H54 (cell line): ENCODE measurements at places on chromosomes 13 and 19.

- DNase-seq, result no peak
These were observed 45.0 kb downstream of the RASA3 start for GRCh38 chr13:114087430-114087829.

- no peak for DNase-seq
These were observed 7.5 kb downstream of the RINL start for GRCh38 chr19:38870612-38871011.

GRCh38 chr19:1109032-1109551 is 5.3 kb downstream of the GPX4 start:
- no peak for DNase-seq

GRCh38 chr19:1153891-1154730 is 20.0 kb downstream of the SBNO2 start:
- DNase-seq, result no peak

DNA sequence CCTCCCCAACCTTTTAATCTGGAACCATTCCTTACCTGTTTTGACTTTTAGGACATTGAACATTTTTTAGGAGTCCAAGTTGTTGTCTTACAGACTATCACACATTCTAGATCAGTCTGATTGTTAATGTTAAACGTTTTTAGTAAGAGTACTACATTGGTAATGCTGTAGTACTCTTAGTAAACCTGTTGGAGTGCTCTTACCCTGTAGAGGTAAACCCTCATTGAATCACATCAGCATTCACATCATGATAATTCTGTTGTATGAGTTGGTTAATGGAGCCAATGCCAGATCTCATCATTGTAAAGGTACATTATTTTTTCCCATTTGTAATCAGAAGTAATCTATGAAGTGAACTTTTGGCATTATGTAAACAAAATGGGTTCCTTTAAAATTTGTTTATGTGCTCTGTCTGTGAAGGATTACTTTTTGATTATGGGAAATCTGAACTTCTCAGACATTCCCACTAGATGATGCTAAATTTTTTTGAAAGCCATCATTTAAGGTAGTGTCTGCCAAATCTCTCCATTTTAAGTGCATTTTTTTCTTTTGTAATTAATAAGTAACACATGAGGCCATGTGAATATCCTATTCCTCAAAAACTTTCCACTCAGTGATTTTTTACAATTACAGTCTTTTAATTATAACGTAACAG is 55.2 kb downstream of the VWA8 start:
- DNase-seq, result no peak

DNA sequence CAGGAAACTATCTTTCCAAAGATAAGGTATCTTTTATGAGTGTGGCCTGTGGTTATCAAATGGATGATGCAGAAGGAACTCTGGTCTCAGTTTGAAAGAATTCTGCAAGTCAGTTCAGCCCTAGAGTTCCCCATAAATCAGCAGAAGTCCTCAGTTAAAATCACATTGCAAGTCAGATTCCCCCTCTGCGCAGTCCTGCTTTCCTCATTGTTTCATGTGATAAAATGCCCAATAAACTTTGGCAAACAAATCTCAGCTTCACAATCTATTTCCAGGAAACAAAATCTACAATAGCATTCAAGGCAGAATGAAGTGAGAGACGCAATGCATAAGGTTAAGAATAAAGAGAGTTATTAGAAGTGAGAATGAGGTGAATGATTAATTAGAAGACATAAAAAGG is 216.3 kb upstream of the KLHL1 start:
- no peak for DNase-seq

- no peak for DNase-seq
These were observed 24.9 kb upstream of the DPP9 start for GRCh38 chr19:4748589-4748988.

DNA sequence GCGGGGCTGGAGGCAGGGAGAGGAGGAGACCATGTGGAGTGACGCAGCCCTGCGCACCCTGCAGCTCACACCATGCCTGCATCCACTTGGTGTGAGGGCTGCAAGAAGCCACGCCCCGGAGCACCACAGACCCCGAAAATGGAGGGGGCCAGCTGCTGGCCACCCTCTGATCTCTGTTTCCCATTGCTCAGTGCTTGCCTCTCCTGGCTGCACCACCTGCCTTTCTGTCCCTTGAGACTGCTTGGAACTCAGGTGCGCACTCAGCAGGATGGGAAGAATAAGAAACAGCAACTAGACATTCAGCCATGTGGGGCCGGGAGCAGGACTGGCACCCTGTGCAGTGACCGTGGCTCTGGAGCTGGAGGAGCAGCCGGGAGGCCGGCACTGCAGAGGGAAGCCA is 64.0 kb downstream of the ANKRD10 start:
- no peak for DNase-seq

DNA sequence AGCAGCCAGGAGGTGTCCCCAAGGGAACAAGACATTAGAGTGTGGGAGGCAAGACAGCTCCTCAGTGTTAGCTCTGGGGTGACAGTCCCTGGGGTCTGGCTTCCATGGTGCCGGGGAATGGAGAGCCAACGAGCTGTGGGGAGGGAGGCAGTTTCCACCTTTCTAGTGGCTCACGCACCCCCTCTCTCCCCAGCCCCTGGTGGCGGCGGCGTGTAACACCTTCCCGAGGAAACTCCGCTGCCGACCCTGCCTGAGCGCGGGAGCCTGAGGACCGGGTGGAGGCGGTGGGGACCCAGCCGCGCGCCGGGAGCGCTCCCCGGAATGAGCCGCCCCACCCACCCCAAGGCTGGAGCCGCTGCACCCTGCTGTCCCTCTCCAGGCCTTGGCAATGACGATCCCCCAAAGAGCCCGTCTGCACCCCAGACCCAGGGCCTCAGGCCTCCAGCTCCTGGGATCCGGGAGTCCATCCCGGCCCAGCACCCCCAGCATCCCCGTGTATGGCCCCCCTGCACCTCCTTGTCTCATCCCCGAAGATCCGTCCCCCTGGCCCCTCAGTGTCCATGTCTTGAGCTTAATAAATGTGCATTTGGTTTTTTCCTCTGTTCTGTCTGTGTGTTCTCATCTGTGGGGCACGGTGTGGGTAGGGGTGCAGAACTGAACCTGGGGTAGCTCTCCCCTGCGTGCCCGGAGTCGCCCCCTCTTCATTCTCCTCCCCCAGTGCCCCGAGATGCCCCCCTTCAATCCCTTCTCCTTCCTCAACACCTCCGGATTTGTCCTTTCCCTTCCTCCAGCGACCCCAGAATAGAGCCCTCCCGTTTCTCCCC is 622 bp upstream of the FXYD5 start:
- DNase-seq, result no peak

DNA sequence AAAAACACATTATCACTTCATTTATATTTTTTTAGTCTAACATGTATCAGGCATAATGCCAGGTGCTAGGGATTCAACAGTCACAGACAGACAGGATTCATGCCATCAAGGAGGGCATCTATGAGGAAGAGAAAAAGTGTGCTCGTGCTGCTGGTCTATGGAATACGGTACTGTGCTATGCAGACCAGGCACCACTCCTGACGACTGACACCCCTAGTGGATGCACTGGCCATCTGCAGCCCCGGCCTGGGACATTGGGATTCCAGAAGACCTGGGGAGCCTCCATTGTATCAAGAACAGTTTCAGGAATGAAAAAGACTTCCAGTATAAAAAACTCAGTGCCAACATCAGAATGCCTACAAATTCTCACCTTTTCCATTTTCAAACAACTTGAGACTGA is 94.0 kb downstream of the KLF12 start:
- peak; percentile 30 for DNase-seq

DNA sequence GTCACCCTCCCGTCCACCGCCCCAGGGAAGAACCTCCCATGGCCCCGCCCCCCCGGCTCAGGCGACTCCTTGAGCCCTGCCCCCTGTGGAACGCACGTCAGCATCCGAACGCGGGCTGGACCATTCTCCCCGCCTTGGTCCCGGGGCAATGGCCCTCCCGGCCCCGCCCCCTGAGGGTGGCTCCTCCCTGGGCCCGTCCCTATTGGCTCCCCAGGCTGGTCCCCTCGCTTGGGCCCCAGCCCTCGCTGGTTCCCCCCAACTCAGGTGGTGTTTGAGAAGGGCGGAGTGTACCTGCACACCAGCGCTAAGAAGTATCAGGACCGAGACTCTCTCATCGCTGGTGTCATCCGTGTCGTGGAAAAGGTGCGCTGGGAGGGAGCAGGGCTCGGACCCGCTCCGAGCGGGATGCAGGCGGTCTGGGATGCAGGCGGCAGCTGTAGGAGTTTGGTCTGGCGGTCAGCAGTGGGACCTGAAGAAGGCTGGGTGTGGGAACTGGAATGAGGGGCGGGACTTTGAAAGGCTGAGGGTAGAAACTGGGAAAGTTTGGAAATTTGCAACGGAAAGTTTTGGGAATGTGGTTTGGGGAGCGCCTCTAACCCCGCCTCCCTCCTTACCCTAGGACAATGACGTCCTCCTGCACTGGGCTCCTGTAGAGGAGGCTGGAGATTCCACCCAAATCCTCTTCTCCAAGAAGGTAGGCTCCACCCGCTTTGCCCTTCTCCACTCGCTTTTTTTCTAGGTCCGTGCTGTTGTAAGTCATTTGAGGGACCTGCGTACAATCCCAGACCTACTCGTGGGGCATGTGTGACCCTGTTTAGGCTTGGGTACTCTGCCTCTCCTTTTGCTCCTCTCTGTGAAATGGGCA is 609 bp downstream of the TBC1D17 start:
- peak; percentile 99 for DNase-seq

- DNase-seq, result no peak
These were observed 24.4 kb downstream of the CELF5 start for GRCh38 chr19:3248728-3249326.

GRCh38 chr13:110329258-110329657 is 22.2 kb downstream of the COL4A2 start:
- no peak for DNase-seq
